ENCODE measurements at places on chromosomes 16 and 17. TPM values are rescaled to one million over a fixed set of nuclear protein-coding genes. Genes with fewer than 3 reads are reported as not detected.

DNA sequence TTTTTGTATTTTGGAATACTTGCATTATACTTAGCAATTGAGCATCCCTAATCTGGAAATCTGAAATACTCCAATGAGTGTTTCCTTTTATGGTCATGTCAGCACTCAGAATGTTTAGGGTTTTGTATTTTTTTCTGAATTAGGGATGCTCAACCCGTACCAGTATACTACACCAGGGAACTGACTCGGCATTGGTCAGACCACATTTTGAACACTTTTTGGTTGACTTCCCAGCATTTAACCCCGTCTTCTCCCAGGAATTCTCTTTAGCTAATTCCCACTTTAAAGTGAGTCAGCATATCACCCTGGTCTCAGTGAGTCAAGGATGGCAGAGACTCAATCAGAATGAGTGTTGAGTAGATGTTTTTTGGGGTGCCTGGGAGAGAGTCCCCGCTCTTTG, 177.9 kb downstream of the SPECC1 start:
- no peak for DNase-seq

Gene GPR142
- 0.15 TPM for polyA plus RNA-seq

- no peak for DNase-seq
Observed at GRCh38 chr16:28130099-28131088, 66.9 kb upstream of the GSG1L start.

- no peak for DNase-seq
Observed at GRCh38 chr17:8255499-8255898, 6.4 kb downstream of the PFAS start.

DNA sequence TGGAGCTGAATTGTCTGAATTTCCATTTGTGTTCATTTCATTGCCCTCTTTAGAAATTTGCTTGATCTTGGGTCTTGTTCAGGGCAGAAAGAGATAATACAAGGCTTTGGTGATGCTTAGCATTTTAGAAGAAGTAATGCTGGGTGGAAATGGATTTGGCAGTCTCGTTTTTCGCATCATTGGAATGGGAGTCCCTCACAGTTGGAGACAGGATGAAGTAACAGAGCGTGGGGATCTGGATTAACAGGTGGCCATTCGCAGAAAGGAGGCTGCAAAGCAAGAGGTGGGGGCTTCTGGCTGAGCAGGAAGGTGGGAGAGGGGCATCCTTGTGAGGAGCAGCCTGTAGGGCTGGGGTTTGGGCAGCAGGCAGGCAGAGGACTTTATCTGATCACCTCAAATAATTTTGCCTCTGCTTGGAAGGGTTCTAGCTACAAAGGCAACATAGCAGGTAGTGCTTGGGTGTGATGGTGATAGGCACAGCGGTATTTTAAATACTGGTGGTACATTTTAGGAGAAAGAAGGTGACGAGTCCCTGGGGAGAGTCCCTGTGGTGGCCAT, 17.0 kb downstream of the KSR1 start:
- no peak for DNase-seq

GRCh38 chr16:89174877-89175276, 3.3 kb downstream of the CDH15 start:
- no peak for DNase-seq

Gene WNK4
- 2.1 TPM for polyA plus RNA-seq

GRCh38 chr17:42531455-42532354, 4.3 kb upstream of the NAGLU start:
- DNase-seq = peak; percentile 47

Gene MPP2
- 3.5 TPM for polyA plus RNA-seq

Gene ITGAD
- polyA plus RNA-seq = 0.03 TPM

DNA sequence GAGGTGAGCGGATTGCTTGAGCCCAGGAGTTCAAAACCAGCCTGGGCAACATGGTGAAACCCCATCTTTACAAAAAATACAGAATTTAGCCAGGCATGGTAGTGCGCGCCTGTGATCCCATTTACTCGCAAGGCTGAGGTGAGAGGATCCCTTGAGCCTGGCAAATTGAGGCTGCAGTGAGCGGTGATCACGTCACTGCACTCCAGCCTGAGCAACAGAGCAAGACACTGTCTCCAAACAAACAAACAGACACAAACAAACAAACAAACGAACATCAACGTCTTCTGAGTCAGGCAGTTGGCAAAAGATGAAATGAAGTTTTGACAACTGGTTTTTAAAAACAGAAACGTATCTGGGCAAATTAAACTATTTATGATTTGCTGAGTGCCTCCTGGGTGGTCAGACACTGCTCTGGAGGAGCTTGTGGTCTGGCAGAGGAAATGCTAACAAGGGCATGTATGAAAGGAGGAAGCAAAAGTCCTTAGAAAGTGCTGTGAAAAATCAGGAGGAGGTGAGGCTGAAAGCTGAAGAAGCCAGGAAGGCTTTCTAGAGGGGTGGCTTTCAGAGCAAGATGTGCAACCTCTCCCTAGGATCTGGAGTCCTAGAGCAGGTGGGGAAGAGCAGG, 10.2 kb upstream of the KRT20 start:
- DNase-seq = no peak

- DNase-seq = no peak
Observed at GRCh38 chr16:81752225-81752875, 26.7 kb upstream of the PLCG2 start.

GRCh38 chr16:87180069-87180468, 137.1 kb downstream of the C16orf95 start:
- DNase-seq = no peak

Gene KAT7
- 51.3 TPM for polyA plus RNA-seq

Gene SLC12A3
- 0.08 TPM for polyA plus RNA-seq

Gene RNF227
- 3.2 TPM for polyA plus RNA-seq

DNA sequence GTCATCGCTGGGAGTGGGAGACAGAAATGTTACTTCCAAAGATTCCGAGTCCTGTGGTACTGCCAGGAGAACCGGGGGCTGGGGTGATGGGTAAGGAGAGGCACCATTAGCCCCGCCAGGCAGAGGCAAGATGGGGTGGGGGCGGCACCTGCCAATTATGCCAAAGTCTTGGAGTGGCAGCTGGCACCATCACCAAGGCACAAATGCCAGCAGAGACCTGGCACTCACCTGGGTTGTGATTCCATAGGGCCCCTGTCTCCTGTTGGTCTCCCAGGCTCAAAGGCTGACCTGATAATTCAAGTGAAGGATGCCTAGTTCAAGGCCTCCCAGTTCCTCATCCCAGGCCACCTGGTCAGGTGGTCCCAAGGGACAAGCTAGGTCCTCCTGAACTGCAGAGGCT, 7.6 kb downstream of the NXPH3 start:
- DNase-seq = no peak

GRCh38 chr17:38465391-38466345, 37.4 kb downstream of the ARHGAP23 start:
- no peak for DNase-seq

- DNase-seq = no peak
Observed at GRCh38 chr17:81097943-81098308, 63.0 kb downstream of the BAIAP2 start.

DNA sequence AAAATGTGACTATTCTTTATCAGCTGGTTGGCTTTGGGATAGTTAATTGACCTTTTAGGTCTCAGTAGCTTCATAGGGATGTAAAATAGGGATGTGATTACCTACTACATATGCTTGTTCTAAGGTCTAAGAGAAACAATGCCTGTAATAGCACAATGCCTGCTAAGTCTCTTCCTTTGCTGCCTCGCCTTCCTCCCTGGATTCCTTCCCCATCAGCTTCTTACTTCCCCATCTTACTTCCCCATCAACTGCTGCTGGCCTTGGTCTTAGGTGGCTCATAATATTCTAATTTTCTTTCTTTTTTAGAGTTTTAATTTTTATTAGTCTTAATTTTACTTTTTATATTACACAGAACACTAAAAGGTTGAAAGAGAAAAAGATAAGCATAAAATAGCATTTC, 59.2 kb upstream of the GOT2 start:
- no peak for DNase-seq

DNA sequence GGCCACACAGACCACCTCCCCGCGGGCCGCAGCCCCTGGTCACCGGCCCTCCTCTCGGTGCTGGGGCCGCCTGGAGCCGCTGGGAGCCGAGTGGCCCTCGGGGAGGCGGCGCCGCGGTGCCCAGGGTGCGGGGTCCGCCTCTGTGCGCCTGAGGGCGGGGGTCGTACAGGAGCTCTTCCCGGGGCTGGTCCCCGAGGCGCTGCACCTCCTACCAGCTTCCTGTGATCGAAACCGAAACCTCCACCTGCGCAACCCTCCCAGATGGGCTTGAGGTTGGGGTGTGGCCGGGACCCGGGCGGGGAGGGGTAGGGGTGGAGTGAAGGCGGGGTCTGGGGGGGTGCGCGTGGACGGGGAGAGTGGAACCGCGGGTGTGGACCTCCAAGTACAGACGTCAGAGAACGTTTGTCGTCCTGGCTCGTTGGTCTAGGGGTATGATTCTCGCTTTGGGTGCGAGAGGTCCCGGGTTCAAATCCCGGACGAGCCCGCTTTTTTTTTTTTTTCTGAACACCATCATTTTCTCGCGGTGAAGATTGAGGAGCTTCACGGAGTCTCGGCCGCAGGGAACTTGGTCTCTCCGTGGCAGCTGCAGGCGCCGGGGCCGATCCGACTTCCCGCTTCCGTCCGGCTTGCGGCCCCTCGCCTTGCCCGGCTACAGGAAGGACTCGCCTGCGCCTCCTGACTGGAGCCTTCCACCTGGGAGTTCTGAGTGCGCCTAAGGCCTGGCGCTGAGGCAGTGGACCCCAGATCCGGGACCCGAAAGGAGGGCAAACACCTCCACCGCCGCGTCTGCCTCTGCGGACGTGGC, 23.9 kb downstream of the ZNF213 start:
- DNase-seq = peak; percentile 68

DNA sequence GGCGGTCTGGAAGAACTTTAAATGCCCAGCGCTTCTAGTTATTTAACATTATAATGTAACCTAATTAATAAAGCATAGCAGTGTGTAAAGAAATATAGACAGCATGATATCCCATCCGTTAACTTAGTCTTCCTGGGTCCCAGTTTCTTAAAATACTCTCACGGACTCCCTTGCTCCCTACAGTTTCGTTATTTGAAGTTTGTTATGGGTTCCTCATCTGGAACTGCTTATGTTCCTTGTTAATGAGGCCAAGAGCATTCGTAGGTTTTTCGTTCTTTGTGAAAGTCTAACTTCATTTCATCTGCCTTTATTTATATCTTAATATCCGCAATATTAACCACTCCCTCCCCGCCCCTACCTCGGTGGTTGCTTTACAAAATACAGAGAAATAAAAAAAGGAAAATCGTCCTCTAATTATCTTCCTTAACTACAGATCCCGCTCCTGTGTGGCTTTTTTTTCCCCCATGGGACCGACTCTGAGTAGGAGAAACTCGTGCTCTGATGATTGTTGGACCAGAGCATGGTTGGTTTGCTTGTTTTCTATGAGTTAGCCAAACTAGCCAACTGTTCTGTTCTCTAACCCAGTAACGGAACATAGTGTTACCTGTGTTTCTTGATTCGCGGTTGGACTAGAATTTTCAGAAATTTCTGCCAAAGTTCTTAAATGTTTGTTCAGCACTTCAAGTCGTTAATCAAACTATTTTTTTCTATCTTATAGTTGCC, 863 bp downstream of the ADPRM start:
- peak; percentile 9 for DNase-seq

Gene GINS2
- 15.9 TPM for polyA plus RNA-seq

GRCh38 chr16:2468725-2469398, 2.2 kb upstream of the NTN3 start:
- DNase-seq = peak; percentile 55

- DNase-seq = no peak
Observed at GRCh38 chr17:28711723-28712031, at the start of gene PROCA1. TSS of gene PROCA1 (minus strand) at chr17:28711888. CDS start at chr17:28711660, 228 bp downstream.

Gene KRT32
- not detected for polyA plus RNA-seq

Gene TEX14
- 1.5 TPM for polyA plus RNA-seq

DNA sequence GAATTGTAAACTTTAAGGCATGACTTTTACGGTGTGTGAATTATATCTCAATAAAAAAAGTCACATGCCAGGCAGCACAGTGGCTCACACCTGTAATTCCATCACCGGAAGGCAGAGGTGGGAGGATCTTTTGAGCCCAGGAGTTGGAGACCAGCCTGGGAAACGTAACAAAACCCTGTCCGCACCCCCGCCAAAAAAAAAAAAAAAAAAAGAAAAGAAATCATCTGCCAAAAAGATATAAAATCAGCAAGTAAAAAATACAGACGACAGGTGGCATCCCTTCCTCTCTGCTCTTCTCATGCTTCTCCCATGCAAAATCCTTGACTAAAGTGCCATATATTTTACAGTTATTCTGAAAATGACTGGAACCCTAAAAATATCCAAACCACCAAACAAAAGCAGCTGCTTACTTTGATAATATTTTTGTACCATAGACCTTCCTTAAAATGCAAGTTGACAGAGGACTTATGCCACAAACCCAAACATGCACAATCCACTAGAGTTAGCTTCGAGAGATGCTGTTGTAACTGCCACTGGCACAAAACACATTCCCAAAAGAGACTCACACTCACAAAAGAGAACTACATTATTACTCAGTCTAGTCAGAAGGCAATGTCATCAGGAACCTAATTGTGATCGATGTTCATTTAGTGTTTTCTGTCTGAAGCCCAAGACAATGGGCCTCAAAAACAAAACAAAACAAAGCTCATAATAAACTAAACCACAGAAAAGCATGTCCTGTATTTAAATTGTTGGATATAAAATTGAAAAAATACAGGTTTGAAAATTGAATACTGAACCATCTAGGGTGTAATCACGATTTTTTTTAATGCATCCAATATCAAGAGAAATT, 2.4 kb downstream of the CRLF3 start:
- no peak for DNase-seq

- DNase-seq = no peak
Observed at GRCh38 chr16:25478476-25478875, 213.3 kb upstream of the HS3ST4 start.

Gene RARA
- 35.5 TPM for polyA plus RNA-seq

GRCh38 chr17:54980375-54980774, 11.8 kb downstream of the STXBP4 start:
- DNase-seq = no peak

GRCh38 chr16:72162105-72162692, 9.8 kb downstream of the PMFBP1 start:
- DNase-seq = no peak

Gene C1QTNF8
- polyA plus RNA-seq = 0.25 TPM

- no peak for DNase-seq
Observed at GRCh38 chr16:69106491-69107315, 1.2 kb downstream of the HAS3 start.
